Mesendoderm (in vitro differentiated cells): ENCODE measurements at places on chromosomes 5 and 9.

DNA sequence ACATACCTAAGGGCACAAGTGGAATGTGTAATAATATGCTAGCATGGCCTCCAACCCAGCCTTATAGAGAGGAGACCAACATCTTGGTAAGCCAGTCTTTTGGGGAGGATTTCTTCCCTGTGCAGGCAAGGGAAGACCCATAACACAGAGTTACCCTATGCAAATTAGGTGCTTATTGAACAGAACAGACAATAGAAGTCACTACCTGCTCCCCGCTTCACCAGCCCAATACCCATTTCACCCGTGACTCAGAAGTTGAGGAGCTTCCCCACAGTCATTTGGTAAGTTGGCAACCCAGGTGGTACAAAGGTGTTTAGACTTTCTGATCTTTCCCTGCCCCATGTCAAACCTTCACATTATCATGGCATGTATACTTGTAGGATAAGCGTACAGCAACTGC lies 44.6 kb downstream of the AOPEP start:
- no peak for DNase-seq

DNA sequence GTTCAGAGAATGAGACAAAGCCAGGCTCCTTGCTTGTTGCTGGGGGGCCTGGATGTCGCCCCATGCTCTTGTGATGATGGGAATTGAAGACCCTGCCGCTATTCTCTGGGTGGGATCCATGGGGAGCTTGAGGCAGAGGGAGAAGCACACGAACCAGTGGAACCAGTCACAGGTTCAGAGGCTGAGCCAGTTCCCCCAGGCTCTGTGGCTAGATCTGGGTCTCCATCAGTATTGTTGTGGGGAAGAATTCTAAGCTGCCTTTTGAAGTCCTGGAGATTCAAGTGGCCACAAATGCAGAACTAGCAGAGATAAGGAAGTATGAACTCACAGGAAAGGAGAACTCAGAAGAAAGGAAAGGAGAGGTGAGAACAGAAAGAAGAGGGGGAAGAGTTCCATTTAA lies 219.4 kb downstream of the MSX2 start:
- peak; percentile 6 for DNase-seq

- DNase-seq, result peak; percentile 85
These were observed 2.4 kb downstream of the LTC4S start for GRCh38 chr5:179795863-179796833.

DNA sequence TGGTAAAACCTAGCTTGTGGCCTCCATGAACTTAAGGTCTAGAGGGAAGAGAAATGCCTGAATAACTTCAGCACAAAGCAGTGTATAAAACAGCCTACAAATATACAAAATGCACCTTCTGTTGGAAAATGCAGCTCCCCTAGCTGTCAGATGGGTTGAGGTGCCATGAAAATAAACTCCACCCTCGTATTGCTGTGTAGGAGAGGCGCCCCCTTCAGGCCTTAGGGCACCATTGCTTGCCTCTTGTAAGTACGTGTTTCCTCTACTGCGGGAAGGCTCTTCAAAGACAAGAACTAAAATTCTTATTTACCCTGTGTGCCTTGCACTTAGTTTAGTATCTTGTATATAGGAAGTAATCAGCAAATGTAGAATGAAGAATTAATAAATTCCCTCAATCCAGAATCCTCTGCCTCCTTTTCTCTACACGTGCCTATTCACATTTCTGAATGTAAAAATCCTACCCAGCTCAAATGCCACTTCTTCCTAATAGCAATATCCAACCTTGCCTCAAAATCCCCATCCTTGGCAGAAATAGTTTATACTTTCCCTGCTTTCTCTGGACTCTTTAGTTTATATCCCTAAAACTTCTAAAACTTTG lies 393.7 kb upstream of the PDE4D start:
- peak; percentile 91 for DNase-seq

DNA sequence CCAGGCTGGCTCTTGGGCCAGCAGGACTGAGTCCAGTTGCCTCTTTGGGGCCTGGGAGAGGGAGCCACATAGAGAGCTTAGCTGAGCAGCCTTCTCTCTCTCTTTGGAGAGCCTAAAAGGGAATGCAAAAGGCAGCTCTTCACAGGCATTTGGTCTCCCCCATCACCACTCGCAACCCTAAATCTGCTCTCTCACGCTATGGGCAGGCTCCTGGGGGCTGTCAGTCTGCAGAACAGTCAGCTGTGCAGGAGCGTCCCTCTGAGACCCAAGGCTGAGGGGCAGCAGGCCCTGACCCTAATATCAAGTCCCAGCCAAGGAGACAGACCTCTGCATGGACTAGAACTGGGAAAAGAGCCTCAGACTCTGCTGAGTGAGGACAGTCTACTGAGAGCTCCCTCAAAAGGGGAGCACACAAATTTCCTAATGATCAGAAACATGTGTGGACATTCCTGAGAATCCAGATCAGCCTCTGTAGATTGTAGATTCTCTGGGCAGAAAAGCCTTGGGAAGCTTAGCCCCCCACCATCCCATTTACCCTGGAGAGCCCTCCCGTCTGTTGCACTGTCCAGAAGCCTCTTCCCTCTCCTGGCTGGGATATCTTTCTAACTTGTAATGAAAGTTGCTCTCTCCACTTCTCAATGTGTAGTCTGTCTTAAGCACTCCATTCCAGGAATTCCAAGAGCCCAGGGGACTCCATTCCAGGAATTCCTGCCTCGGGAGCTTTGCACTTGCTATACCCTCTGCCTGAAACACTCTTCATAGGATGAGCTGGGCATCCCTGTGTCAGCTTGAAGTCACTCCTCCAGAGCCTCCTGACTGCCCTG lies 79.4 kb downstream of the FAM114A2 start:
- DNase-seq, result peak; percentile 98

GRCh38 chr9:89911721-89912604 lies 307.2 kb downstream of the GADD45G start:
- DNase-seq, result peak; percentile 51

DNA sequence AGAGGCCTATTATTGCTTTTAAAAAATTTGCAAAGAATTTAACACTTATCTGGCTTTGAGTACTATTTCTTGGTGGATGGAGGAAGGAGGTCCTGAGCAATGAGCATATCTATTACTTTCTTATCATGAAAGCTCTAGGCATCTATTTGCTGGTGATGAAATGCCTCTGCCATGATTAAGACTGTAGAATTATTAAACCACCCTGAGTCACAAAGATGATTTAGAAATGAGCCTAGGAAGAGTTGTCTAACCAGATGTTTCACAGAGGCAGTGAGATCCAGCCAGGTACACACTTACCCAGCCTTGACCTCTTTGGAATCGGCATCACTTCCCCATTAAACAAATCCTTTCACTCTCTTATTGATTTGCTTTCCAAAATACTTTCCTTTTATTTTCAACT lies 304.4 kb upstream of the KIF2A start:
- no peak for DNase-seq
